Activated T-cell treated with anti-CD3 and anti-CD28 coated beads, Interleukin-2, amount 50 U/mL, for 72 hours (primary cell): ENCODE measurements at places on chromosomes 1 and 21.

- no peak for DNase-seq
Observed at GRCh38 chr1:84888753-84889152, 4.3 kb downstream of the LPAR3 start.

DNA sequence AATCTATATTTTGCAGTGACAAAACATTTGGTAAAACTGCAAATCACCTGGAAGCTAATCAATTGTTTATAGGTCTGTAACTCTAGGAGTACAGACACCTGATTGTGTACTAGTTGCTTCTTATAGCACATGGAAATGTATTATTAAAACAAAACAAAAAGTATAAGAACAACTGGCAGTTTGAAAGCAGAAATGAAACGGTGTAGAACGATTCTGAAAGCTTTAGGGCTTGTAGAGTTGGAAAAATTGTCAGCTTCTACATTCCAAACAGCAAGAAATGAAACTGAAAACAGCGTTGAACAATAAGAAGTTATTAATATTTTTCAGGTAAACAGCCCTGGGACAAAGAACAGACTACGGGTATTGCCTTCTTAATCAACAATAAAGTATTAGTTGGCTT is 273.3 kb downstream of the OLFM3 start:
- no peak for DNase-seq

GRCh38 chr1:96510911-96511310 is 210.7 kb upstream of the PTBP2 start:
- DNase-seq, result no peak

DNA sequence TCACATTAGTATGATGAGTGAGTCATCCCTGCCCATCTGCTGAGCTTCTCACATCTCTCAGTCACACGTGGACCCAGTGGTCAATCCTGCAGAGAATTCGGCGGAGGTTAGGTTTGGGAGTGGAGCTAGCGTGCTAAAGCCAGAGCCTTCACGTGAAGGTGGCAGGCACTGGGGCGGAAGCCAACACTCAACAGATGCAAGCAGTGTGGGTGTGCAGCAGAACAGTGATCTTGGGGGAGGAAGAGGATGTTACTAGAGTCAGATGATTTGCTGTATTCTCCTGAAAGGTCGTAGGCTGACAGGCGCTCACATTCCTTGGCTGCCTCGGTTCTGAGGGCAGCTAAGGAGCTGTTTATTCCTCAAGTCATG is 6.7 kb downstream of the C1orf115 start:
- DNase-seq, result no peak

GRCh38 chr1:154148807-154149206 is 6.1 kb downstream of the NUP210L start:
- no peak for DNase-seq
